Suprapubic skin (tissue), 4 donors: ENCODE measurements at places on chromosomes 16 and 17. TPM values are rescaled to one million over a fixed set of nuclear protein-coding genes. Genes with fewer than 3 reads are reported as not detected.

The ZNF385C gene
- total RNA-seq, result 0.47 TPM

DNA sequence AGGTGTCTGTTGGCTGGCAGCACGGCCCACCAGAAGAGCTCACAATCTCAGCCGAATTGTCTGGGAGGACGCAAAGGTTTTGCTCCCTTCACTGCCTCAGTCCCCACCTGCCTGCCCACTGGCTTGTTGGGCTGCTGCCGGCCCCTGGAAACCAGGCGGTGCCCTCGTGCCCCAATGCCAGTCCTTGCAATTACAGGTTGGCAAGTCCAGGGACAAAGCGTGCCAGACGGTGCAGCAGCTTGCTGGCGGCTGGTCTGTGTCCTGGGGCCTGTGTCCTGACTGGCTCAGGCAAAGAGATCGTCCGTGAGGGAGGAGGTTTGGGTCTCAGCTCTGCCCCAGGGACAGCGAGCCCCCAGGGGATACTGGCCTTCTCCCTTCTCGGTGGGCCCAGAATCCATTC, 24.6 kb upstream of the SPNS2 start:
- H3K27me3 ChIP-seq, result peaks cover 6% of the 10 kb centered on the region
- H3K36me3 ChIP-seq, result no peaks in the 10 kb centered on the region
- H3K4me1 ChIP-seq, result peaks cover 19% of the 10 kb centered on the region
- H3K4me3 ChIP-seq, result no peak overlapping the region

The ALOX12 gene
- total RNA-seq, result 9.8 TPM

The NPIPB9 gene
- 6.8 TPM for total RNA-seq

DNA sequence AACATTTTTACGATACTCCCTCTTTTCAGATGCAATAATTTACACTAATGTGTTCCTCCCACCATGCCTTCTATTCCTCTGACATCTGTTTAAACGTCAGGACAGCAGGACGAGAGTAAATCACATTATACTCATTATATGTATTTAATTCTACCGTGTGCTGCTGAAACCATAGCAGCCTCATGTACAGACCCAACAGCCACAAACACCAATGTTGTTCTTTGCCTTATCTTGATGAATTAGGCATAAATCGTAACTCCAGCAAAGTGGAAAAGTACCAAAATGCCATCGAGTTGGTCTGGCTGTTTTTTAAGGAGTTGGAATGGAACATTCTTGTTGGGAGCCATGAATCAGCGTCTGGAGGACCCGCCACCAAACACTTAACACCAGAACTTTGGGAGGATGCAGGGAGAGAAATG, 82.9 kb upstream of the FOXF1 start:
- no peak for DNase-seq
- H3K36me3 ChIP-seq, result no peaks in the 10 kb centered on the region
- H3K4me1 ChIP-seq, result no peaks in the 10 kb centered on the region
- H3K27me3 ChIP-seq, result peaks cover 42% of the 10 kb centered on the region

DNA sequence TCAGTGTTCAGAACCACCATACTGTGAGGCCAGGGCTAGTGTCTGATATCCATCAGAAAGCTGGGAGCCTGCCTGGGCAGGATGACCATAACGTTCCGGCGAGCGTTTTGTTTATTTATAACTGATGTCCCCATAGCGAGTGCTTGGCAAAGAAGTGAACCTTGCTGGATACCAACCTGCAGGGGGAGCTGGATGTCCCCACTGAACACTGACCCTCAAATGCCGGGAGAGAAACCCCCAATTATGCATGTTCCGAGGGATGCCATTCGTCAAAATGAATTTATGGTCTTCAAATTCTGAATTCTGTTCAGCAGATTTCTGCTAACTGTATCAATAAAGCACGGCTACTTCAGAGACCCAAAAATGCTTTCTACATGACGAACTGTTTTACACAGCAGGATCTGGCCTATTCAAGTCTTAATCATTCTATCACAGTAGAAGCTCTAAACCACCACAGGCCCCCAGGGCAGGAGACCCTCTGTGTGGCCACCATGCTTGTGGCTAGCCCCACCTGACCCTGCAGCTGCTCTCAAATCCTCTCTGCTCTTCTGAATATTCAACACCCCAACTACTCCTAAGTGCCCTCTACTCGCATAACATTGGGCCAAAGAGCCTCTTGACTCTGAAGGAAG, 15.2 kb downstream of the MED24 start:
- peaks cover 5% of the 10 kb centered on the region for H3K4me1 ChIP-seq
- peak; percentile 90 for DNase-seq
- peak overlapping the region; percentile 53 for H3K27ac ChIP-seq

GRCh38 chr16:85607321-85607765, 5.8 kb upstream of the GSE1 start:
- no peak overlapping the region for H3K4me3 ChIP-seq
- DNase-seq, result no peak
- H3K36me3 ChIP-seq, result no peaks in the 10 kb centered on the region
- no peak overlapping the region for H3K27ac ChIP-seq
- H3K4me1 ChIP-seq, result peaks cover 44% of the 10 kb centered on the region

DNA sequence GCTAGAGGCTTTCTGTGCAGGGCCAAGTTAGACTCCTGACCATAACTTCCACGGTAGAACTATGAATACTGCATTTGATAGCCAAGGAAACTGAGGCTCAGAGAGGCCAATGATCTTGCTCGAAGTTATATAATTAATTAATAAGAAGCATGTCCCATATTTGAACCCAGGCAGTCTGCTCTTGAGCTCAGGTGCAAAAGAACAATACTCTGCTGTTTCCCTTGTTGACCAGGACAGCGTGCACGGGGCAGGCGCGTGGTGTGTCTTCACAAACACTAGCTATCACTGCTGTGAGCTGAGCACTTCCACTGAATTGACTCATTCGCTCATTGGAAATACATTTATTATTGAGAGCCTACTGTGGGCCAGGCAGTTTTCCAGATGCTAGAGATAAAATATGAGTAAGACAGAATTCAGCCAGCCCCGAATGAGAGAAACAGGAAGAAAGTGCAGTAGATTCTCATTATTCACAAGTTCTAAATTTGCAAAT, 1.6 kb downstream of the CHD9 start:
- H3K36me3 ChIP-seq, result no peaks in the 10 kb centered on the region
- H3K4me1 ChIP-seq, result peaks cover 56% of the 10 kb centered on the region
- H3K27ac ChIP-seq, result peak overlapping the region; percentile 88
- no peaks in the 10 kb centered on the region for H3K27me3 ChIP-seq
- H3K4me3 ChIP-seq, result no peak overlapping the region
- no peak for DNase-seq

DNA sequence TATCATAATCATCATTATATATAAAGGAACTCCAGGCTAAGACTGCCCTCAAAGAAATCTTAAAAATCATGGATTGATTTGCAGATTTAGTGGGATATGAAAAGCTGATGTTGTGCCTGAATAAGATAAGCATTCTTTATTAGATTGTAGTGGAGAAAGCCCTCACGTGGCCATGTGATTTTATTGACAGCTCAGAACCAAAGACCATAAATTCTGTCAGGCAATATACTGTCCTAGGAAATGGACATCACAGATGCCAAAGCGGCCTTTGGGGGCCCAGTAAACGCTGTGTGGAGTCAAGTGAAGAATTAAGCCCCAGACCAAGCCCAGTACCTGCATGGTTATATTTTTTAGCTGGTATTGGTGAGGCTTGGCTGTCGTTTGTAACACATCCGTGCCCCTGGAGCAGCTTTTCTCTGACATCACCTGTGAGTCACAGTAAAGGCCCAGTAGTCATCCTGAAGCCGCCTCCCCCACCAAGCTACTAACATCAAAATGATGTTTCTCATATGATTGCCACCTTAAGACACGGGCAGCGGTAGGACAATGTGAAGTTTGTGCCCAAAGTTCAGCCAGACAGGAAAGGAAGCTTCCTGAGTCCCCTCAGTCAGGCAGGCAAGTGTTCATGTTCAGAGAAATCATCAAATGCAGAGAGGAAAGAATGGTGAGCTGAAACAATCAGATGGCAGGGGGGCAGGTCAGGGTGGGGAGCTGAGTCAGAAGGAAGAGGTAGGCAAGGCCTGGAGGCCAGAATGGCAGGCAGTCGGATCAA, 209.4 kb downstream of the IRX3 start:
- no peak overlapping the region for H3K27ac ChIP-seq
- H3K27me3 ChIP-seq, result no peaks in the 10 kb centered on the region
- no peaks in the 10 kb centered on the region for H3K36me3 ChIP-seq
- DNase-seq, result no peak
- H3K4me1 ChIP-seq, result no peaks in the 10 kb centered on the region

The MT1G gene
- 35.9 TPM for total RNA-seq

The CD300H gene
- not detected for total RNA-seq

The SOX9 gene
- 30.0 TPM for total RNA-seq

The MYO15A gene
- total RNA-seq, result 0.23 TPM

DNA sequence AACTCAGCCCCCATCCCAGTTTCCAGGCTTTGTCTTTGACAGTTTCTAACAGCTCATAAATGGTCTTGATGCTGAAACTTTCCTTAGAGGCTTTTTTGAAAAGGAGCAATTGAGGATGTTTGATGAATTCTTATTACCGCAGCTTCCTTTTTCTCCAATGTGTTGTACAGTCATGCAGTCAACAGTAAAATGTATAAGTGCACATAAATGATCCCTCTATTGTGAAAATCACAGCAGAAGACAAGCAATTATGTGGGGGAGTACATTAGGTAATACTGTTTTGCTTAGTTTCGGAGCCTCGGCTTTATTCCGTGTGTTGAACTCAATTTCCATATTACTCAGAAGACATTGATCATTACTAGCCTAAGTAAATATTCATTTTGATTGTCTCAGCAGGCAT, 673.7 kb downstream of the CDH8 start:
- no peak overlapping the region for H3K4me3 ChIP-seq
- H3K36me3 ChIP-seq, result no peaks in the 10 kb centered on the region
- H3K27ac ChIP-seq, result no peak overlapping the region

The TBC1D3E gene
- total RNA-seq, result not detected

GRCh38 chr17:17018612-17019429, 23.4 kb upstream of the MPRIP start:
- no peak overlapping the region for H3K27ac ChIP-seq
- no peaks in the 10 kb centered on the region for H3K36me3 ChIP-seq
- DNase-seq, result peak; percentile 49
- H3K4me3 ChIP-seq, result no peak overlapping the region

GRCh38 chr16:67116388-67117311, 6.9 kb downstream of the PHAF1 start:
- no peak overlapping the region for H3K4me3 ChIP-seq
- peak overlapping the region; percentile 12 for H3K27ac ChIP-seq
- peaks cover 42% of the 10 kb centered on the region for H3K4me1 ChIP-seq
- H3K36me3 ChIP-seq, result peaks cover 13% of the 10 kb centered on the region

The LDHD gene
- 19.2 TPM for total RNA-seq

DNA sequence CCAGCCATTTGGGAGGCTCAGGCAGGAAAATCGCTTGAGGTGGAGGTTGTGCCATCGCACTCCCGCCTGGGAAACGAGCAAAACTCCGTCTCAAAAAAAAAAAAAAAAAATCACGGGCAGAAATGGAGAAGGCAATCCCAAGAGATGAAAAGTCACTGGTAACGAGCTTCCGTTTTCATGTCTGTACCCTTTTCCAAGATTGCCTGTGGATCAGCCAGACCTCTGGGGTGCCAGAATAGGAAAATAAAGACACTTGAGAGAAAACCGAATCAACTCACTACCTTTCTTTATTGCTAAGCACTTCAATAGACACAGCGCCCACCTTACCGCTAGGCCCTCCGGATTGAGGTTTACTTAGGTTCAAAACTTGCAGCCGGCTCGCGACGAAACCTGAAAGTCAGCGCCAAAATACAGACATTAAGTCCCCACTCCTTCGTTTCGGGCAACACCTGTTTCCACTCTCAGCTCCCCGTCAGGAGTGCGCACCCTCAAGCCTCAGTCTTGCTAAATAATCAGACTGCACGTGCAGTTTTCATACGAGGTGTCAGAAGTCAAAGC, 970 bp upstream of the TRAF7 start:
- no peaks in the 10 kb centered on the region for H3K27me3 ChIP-seq

The TMEM208 gene
- 38.4 TPM for total RNA-seq

DNA sequence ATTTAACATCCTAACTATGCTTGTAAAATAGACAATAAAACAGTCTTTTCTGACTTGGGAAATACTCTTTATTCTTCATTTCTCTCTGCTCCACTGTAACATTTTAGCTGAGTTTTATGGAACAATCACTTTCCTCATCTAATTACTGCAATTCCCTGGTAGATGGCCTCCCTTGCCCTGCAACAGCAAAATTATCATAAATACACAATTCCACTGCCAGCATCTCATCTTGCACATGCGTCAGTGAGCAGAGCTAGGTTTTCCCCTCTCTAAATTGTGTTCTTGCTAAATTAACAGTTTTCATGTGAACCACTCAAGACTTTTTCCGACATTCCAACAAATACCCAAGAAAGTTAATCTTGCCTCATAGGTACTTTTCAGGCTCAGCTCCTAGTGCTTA, 920.9 kb upstream of the GOT2 start:
- H3K27ac ChIP-seq, result no peak overlapping the region
- H3K4me1 ChIP-seq, result peaks cover 5% of the 10 kb centered on the region
- no peak for DNase-seq
- no peak overlapping the region for H3K4me3 ChIP-seq
- H3K27me3 ChIP-seq, result no peaks in the 10 kb centered on the region

GRCh38 chr16:30472328-30472942, at the start of gene ITGAL:
TSS of gene ITGAL (plus strand) at chr16:30472742. CDS start at chr16:30472838, 96 bp downstream.
- peak within 1 kb of the TSS; percentile 12 for H3K4me3 ChIP-seq
- no peak within 1 kb of the TSS for H3K27ac ChIP-seq
- no peak for DNase-seq
- H3K4me1 ChIP-seq, result no peaks in the 10 kb centered on the region
- H3K27me3 ChIP-seq, result peaks cover 25% of the 10 kb centered on the region

DNA sequence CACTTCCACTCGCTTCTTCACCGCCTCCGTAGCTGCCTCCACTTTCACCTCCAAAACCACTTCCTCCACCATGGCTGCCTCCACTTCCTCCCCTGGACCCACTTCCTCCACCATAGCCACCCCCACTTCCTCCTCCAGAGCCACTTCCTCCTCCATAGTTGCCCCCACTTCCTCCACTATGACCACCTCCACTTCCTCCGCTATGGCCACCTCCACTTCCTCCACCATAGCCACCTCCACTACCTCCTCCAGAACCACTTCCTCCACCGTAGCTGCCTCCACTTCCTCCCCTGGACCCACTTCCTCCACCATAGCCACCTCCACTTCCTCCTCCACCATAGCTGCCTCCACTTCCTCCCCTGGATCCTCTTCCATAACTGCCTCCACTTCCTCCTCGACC, 4.5 kb downstream of the KRT9 start:
- peaks cover 11% of the 10 kb centered on the region for H3K27me3 ChIP-seq
- H3K36me3 ChIP-seq, result no peaks in the 10 kb centered on the region
- H3K27ac ChIP-seq, result no peak overlapping the region
- H3K4me3 ChIP-seq, result no peak overlapping the region
- DNase-seq, result no peak
- no peaks in the 10 kb centered on the region for H3K4me1 ChIP-seq

The PIGL gene
- 59.5 TPM for total RNA-seq

- no peak for DNase-seq
- H3K4me3 ChIP-seq, result no peak overlapping the region
- no peaks in the 10 kb centered on the region for H3K36me3 ChIP-seq
- no peaks in the 10 kb centered on the region for H3K27me3 ChIP-seq
These were observed 18.7 kb upstream of the MEIOB start for GRCh38 chr16:1890708-1891050.

The QPRT gene
- 4.4 TPM for total RNA-seq

GRCh38 chr16:30527635-30528178, 1.3 kb upstream of the ZNF768 start:
- DNase-seq, result no peak
- peaks cover 34% of the 10 kb centered on the region for H3K4me1 ChIP-seq
- H3K27ac ChIP-seq, result peak overlapping the region; percentile 99
- peak overlapping the region; percentile 90 for H3K4me3 ChIP-seq
- no peaks in the 10 kb centered on the region for H3K27me3 ChIP-seq

GRCh38 chr17:1957037-1957436, 68.1 kb downstream of the RTN4RL1 start:
- no peaks in the 10 kb centered on the region for H3K36me3 ChIP-seq
- no peak overlapping the region for H3K27ac ChIP-seq
- no peak for DNase-seq
- H3K4me3 ChIP-seq, result no peak overlapping the region
- H3K27me3 ChIP-seq, result no peaks in the 10 kb centered on the region
